ENCODE measurements at places on chromosomes 7 and 10.

DNA sequence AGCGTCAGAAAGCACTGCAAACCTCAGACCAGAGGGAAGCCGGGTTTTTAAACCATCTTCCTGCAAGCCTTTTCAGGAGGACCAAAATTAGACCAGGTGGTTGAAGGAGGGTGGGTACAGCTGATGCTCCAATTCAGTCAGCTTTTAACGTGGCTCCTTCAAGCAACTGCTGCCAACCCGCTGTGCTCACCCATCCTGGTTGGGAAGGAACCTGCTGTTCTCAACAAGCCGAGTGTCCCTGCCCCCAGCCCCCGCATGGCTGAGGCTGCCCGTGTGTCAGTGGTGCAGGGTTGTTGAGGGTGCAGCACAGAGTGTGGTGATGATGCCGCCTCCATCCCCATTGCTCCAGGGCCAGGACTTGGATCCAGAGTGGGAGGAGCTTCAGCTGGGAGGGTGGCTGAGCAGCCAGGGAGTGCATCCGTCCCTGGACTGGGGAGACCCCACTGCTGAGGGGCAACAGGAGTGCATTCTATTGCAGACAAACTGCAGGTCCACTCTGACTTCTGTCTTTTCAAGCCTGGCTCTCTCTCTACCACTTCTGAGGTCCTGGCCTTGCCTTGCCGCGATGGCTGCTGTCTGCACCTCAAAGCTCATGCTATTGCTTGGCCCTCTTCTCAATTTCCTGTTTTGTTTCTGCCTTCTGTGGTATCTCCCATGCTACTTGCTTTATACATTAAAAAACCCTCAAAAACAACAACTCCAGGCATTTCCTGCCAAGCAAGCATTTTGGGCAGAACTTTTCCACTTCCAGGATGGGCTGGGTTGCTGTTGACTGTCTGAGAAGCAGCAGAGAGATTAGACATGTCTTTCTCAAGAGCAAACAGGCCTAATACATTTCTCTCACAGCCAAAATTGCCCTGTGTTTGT lies 134.7 kb downstream of the DNAJB6 start:
- DNase-seq, result no peak

- DNase-seq, result no peak
Measured at GRCh38 chr10:13808556-13809391, 222.0 kb downstream of the PRPF18 start.

- no peak for DNase-seq
Measured at GRCh38 chr7:138564365-138564764, 104.3 kb downstream of the TRIM24 start.

DNA sequence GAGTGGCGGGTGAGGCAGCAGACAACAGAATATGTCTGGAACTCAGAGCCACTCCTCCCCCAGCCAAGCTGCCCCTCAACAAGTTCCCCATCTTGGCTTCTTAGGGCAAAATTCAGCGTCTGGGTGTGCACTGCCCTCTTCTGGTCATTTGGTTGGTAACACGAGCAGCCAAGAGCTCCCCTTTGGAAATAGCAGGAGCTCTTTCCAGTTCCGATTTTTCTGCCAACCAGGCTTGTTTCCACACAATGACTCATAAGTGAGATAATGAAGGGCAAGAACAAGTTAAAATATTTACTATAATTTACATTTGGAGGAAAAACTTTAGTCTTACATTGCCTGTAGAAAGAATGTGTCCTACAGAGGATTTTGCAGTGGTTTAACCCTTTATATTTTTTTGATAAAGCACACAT lies 70.5 kb downstream of the ADCYAP1R1 start:
- no peak for DNase-seq

- peak; percentile 57 for DNase-seq
Measured at GRCh38 chr10:31318382-31318853, 598 bp upstream of the ZEB1 start.

- DNase-seq, result peak; percentile 2
Measured at GRCh38 chr7:2016761-2017480, 215.8 kb downstream of the MAD1L1 start.

GRCh38 chr7:88368686-88369085 lies 62.0 kb upstream of the STEAP4 start:
- DNase-seq, result no peak

- no peak for DNase-seq
Measured at GRCh38 chr7:28629216-28629842, 217.0 kb downstream of the CREB5 start.

- DNase-seq, result no peak
Measured at GRCh38 chr10:81414038-81414437, 461.0 kb upstream of the NRG3 start.

DNA sequence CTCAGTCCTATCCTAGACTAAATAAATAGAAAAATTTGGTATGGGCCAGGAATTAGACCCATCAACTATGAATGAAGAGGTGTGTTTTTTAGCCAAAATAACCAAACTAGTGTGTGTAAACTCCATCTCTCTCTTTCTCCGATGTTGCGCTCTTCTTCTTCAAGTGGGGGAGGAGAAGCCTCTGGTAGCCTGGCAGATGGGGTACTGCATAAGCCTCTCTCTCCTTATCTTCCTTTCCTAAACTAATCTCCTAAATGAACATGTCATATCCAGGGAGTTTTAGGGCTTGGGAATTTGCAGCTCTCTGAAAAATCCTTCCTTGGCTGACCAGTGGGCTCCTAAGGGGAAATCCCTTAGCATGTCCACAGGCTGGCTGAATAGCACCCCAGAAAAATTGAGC lies 56.3 kb upstream of the RAPGEF5 start:
- DNase-seq, result no peak

DNA sequence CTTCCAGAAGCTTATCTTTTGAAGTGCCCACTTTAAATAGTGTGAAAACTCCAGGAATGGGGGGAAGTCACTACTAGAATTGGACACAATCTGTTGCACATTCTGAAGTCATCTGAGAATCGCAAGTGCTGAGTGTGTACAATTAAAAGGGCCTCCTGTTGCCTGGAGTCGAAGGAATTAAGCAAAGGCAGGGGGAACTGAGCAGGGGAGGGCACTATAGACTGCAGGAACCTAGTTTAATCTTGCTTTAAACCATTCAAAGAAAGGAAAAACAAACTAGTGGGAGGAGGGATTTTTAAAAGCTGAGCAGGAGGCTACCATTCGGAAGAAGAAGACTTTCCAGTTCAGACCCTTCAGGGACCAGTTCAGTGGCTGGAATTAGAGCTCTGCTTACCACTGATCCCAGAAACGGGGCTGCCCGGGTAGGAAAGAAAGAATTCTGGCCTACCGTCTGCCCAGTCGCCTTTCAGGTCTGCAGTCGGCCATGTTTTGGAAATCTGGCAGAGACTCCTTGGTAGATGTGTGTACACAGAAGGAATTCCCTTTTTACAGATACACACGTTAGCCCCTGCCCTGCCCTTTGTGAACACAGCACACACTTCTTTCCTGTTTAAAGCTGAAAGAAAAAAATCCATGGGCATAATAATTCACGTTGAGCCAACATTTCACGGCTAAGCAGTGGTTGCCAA lies 610.6 kb upstream of the FOXK1 start:
- DNase-seq, result no peak

- DNase-seq, result no peak
Measured at GRCh38 chr7:1397491-1398327, 61.6 kb downstream of the MICALL2 start.

All from T-helper 1 cell (primary cell).